ENCODE measurements at places on chromosomes 6 and 20. TPM values are rescaled to one million over a fixed set of nuclear protein-coding genes. Genes with fewer than 3 reads are reported as not detected.

DNA sequence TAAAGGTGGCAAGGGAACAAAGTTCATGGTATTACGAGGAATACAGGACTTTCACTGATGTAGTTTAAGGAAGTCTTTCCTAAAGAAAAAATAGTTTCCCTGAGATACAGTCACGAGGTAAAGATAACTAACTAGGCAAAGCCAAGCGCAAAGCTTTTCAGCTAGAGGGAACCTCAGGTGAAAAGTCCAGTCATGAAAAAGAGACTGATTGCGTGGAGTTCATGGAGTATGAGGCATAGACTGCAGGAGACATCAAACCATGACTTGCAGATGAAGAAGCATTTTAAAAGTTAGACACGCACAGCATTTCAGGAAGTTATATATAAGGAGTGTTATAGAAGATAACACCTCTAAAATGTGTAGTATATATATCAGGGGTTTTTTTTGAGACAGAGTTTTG lies 205.6 kb upstream of the ZNF184 start:
- no peak for DNase-seq

DNA sequence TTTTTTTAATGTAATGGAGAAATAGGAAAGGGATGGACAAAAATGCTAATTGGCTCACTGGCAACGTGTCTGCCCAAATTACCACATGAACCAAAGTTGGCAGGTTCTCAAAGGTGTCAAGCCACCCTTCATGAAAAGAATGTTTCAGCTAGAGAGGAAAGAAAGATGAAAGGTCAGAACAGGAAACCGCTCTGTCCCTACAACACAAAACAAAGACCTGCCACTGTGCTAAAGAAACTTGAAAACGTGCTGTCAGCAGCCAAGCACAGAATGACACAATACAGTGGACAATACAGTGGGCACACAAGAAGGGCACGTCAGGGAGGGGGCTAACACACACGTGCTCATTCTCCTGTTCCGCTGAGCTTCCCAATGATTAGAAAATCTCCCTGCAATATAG lies 4.9 kb downstream of the PREP start:
- DNase-seq, result no peak

C20orf144 gene
- 0.43 TPM for total RNA-seq

DNA sequence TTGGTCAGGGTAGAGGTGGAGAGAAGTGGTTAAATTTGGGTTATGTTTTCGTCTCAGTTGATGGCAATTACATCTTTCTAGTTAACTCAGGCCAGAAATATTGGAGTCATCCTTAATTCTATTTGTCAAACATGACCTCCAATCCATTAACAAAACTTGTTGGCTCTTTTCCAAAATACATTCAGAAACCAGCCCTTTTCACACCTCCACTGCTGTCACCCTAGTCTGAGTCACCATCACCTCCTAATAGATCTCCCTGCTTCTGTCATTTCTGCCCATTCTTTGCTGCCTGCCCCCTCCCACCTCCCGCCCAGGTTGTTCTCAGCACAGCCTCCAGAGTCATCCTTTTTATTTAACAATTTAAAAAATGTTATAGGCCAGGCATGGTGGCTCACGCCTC lies 3.0 kb upstream of the ABCF1 start:
- DNase-seq, result no peak

FRMD1 gene
- not detected for total RNA-seq

DNA sequence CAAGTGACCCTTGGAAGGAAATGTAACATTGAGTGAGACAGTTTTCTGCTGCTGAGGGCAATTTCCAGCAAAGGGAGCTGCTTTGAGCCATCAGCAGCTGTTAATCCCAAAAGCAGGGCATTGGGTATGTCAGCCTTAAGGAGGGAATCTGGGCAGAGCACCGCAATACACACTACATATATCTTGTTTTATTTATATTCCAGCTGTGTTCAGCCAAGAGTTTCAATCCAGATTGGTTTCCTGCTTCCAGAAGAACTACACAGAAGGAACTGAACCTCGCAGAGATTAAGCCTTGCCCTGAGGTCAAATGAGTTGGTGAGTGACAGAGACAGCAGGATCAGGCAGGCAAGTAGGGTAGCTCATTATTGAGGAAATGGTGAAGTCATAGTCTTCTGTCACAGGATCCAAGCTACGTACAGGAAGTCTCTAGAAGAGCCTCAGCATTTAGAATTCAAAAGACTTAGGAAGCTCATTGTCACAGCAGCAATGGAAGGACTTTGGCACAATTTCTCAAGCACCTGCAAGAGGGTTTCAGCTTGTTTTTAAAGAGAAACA lies 109.9 kb upstream of the HEY2 start:
- no peak for DNase-seq

DNA sequence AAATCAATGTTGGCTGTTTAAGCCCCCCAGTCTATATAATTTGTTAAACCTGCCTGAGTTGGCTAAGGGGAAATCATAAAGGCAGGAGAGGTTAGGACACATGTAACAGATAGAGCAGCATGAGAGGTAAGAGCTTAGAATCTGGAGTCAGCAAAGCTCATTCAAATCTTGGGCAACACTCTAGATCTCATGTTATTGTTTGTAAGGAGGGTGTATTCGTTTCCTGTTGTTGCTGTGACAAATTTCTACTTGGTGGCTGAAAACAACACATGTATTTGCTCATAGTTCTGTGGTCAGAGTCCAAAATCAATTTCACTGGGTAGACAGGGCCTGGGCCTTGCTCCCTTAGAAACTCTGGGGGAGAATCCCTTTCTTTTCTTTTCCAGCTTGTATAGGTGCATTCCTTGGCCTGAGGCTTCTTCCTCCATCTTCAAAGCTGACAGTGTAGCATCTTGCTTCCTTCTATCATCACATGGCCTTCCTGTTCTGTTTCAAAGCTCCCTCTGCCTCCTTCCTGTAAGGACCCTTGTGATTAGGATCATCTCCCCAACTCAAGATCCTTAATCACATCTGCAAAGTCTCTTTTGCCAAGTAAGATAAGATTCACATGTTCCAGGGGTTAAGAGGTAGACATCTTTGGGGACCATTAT lies 4.4 kb downstream of the LY86 start:
- no peak for DNase-seq

GRCh38 chr6:82260997-82261732 lies 13.6 kb upstream of the IBTK start:
- DNase-seq, result no peak

GRCh38 chr20:38725148-38725901 lies 1.0 kb downstream of the SLC32A1 start:
- no peak for DNase-seq

SNPH gene
- total RNA-seq, result 4.8 TPM

DNA sequence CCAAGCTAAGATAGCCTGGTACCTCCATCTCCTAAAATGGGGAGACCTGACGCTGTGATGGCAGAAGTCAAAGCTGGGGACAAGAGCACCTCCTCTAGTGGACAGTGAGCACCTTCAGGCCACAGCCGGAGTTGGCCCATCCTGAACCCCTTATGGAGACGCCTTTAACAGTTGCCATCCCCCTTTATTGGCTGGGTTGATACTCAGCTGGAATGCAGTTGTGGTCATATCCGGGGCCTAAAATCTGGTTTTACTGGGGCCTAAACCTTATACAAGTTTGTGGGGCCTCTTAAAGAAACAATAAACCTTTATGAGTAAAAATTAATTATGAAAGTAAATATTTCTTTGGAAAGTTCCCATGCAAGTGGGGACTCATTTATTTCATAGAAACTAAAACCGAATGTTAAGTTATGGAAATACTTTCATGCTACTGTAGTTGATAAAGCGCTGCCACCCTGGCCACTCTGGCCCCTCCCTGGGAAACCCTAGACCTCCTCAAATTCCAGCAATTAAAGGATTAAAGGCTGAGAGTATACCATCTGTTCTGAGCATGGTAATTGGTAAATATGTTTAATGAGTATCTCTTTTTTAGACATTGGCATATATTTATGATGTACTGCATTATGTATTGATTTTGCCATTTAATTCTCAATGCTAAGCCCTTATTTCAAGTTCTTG lies 95.1 kb upstream of the SASH1 start:
- no peak for DNase-seq

- no peak for DNase-seq
Measured at GRCh38 chr20:29472606-29473005, 1784.9 kb upstream of the DEFB115 start.

DNA sequence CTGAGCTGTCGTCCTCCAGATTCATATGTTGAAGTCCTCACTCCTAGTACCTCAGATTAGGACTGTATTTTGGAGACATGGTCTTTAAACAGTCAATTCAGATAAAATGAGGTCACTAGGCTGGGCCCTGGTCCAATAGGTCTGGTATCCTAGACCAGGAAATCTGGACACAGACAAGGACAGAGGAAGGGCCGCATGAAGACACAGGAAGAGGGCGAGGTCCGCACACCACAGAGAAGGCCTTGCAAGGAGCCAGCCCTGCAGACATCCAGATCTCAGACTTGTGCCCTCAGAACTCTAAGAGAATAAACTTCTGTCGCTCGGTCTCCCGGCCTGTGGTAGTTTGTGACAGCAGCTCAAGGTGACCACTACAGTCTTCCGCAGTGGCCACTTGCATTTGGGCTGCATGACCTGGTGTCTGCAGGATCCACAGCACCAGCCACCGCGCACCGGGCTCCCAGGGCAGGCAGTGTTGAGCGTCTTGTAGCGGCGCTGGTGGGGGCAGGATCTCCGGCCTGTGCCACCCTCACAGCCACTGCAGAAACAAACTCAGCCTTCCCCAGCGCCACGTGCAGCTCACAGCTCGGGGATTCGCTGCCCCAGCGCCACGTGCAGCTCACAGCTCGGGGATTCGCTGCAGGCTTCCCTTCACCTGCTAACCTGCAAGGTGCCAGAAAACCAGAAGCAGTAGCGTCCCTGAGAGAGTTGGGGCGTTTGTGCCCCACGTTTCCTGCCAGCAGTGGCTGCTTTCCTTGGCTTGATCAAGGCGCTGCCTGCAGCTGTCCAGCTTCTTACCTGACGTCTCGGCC lies 6.0 kb upstream of the RBM38 start:
- DNase-seq, result no peak

RAD21L1 gene
- 0.25 TPM for total RNA-seq

CYP39A1 gene
- not detected for total RNA-seq

SRSF12 gene
- total RNA-seq, result 0.48 TPM

Measured in activated naive CD4-positive, alpha-beta T cell treated with anti-CD3 and anti-CD28 coated beads, Interleukin-2, amount 50 U/mL, for 72 hours (primary cell).